ENCODE measurements at places on chromosomes 16 and 17.

DNA sequence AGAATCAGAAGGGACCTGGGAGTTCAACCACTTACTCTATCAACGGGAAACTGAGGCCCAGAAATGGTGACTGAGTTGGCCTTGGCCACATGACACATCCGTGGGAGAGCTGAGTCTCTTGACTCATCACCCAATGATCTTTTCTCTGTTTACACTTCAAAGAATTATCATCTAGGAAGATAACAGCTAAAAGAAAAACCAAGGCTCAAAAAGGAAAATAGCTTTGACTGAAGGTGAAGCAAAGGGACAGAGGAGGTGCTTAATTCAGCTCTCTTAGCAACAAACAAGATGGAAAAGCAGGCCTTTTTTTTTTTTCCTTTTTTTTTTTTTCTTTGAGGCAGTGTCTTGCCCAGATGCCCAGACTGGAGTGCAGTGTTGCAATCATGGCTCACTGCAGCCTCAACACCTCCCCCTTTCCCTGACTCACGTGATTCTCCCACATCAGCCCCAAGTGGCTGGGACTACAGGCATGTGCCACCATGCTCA, 16.7 kb downstream of the ERCC4 start:
- no peak for DNase-seq

- peak; percentile 55 for DNase-seq
Observed at GRCh38 chr17:75588596-75589011, 1.0 kb downstream of the MYO15B start.

GRCh38 chr16:57653936-57654335, 14.2 kb upstream of the ADGRG3 start:
- no peak for DNase-seq

DNA sequence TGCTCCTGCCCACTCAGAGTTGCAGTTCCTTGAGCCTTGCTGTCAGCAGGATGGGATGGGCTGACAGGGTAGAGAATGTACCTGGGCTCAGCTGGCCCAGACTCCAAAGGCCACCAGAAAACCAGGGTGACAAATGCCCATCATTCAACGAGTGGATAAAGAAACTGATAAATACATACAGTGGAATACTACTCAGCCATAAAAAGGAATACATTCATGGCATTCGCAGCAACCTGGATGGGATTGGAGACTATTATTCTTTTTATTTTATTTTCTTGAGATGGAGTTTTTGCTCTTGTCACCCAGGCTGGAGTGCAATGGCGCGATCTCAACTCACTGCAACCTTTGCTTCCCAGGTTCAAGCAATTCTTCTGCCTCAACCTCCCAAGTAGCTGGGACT, 19.9 kb downstream of the SGSM2 start:
- no peak for DNase-seq

DNA sequence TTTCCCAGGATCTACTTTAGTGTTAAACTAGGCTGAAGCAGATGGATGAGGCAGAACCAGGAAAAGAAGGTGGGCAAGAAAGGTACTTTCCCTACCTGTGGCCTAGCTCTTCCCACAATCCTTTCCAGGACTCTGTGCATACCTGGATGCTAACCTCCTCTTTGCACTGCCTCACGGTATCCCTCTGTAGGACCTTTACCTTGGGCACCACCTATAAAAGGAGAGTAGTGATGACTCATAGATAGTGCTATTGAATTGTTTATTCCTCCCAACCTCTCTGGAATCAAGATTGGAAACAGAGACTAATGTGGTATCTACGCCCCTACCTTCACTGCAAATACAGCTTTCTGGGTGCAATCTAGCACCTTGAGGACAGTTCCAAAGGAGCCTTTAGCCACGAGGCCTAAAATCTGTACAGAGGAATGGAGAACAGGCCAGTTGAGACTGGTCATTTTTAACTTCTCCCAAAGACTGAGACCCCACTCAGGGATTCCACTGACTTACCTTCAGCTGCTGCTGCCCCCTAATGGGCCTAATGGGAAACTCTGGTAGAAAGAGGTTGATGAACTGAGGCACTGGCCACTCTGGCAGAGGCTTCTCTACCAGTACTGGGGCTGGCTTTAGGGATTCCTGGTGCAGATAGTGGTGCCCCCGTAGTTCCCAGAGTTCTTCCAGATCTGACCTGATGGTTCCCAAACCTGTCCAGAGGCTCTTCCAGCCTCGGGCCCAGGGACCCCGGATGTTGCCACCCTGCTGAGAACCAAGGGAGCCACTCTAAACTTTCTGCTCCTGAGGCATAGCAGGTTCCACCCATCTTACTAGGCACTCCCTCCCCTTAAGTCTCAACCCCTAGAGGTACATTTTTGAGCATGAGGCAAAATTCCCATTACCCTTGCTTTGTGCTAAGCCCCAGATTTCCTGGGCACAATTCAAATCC, 781 bp downstream of the RSKR start:
- DNase-seq, result peak; percentile 53

- DNase-seq, result no peak
Observed at GRCh38 chr16:16100631-16101030, 122.7 kb downstream of the ABCC6 start.

GRCh38 chr16:4833584-4833983, 13.5 kb downstream of the GLYR1 start:
- DNase-seq, result no peak

DNA sequence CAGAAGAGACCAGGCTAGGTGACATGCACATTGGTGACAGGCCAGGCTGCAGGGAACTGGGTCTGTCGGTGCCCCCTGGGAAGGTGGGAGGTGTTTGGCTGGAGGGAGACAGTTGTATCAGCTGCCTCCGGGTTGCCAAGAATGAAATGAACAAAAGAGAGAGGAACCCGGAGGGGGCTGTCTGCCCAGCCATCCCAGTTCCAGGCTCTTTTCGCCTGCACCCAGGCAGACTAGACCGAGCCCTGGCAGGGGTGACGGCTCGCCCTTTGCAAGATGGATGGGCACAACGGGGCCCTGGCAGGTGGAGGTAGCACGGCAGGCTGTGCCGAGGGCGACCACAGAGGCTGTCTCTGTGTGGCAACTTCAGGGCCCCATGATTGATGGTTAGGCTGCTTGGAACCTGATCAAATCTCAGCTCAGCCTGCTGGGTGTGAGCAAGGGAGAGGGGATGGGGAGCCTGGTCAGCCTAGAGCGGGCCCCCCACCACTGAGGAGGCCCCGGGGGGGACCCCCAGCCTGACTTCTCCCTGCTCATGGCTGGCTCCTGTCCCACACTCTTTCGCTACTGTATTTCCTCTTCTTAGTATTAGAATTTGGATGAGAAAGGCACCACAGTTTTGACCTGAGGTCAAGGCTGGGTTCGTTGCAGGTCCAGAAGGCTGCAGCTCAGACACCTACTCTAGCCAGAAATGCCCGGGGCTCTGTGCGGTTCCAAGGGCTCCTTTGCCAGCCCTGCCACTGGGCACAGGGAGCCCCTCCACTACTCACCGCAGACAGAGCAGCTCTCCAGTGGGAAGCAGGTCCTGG, 118.9 kb upstream of the CHMP6 start:
- DNase-seq, result no peak

- no peak for DNase-seq
Observed at GRCh38 chr16:86980644-86981043, 336.5 kb downstream of the C16orf95 start.

DNA sequence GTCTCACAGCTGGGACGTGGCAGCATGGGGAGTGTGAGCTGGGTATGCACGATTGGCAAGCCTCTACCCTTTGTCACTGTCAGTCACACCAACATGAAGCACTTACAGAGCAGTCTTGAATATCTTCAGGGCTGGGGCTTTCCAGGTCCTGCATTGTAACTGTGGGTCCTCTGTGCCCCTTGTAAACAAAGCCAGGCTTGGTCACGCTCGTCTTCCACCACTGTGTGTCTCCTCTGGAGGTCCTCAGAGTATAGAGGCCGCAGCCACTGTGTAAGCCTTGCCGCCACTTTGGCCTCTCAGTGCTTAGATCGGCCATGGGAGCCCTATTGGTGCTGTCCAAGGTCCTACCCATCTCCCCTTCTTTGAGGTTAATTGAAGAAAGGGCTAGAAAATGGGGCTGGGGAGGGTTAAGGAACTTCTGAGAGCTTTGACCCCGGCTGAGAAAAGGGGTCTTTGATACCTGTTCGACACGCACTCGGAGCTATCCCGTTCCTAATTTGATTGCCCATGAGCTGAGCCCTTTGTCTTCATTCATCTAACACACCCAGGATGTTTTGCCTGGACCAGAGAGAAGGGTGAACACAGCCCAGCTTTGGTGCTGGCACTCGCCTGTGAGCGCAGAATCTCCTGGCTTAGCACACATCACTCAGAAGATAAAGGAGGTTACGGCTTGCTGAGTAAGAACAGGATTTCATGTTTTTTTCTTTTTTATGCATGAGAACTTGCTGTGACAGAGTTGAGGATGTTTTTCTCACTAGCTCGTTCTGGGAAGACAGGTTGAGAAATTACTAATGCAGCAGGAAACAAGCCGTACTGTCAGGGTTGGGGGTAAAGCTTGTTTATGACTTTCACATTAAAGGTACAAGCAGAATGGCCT, 267.9 kb downstream of the CPPED1 start:
- DNase-seq, result peak; percentile 67

DNA sequence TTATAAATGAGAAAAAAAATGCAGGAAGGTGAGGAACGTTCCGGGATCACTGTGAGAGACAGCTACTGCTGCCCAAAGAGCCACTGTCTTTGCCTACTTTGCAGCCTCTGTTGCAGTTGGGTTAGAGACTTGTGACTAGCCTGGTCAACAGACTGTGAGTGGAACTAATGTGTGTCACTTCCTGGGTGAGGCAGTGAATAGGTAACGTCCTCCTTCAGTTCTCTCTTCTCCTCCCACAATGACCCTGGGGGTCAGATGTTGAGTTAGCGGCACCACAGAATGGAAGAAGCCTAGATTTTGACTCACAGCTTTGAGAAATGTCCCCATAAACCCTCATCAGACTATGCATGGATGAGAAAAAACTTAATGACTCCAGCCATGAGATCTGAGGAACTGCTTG, 5.2 kb downstream of the C16orf46 start:
- DNase-seq, result no peak

GRCh38 chr17:55285340-55286301, 20.9 kb downstream of the HLF start:
- DNase-seq, result no peak

- DNase-seq, result no peak
Observed at GRCh38 chr16:1237990-1238389, 2.5 kb upstream of the TPSAB1 start.

GRCh38 chr16:9556949-9557665, 465.7 kb downstream of the HAPSTR1 start:
- DNase-seq, result no peak

GRCh38 chr17:1273492-1274244, 3.4 kb downstream of the BHLHA9 start:
- no peak for DNase-seq

DNA sequence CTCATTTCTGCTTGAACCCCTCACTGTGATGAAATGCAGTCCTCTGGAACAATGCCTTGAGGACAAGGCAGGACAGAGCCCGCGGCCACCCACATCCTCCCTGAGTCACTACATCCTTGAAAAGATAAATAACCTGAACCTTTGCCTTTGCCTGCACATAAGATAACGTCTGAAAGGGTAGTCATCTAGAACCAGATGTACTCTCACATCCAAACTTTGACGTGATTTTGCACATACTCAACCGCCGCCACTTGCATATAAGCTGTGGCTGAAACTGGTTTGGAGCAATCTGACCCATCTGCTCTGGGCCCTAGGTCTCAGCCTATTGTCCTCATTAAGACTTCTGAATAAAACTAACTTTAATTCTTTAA, 252.1 kb downstream of the PHKB start:
- no peak for DNase-seq

GRCh38 chr17:29585080-29585751, 4.2 kb downstream of the GIT1 start:
- peak; percentile 61 for DNase-seq

GRCh38 chr17:2017274-2017941, 7.7 kb downstream of the RTN4RL1 start:
- no peak for DNase-seq

- no peak for DNase-seq
Observed at GRCh38 chr17:17612085-17613022, 20.8 kb upstream of the PEMT start.

GRCh38 chr17:2063261-2064146, 8.6 kb downstream of the HIC1 start:
- DNase-seq, result no peak

GRCh38 chr16:87244636-87245197, 72.5 kb downstream of the C16orf95 start:
- no peak for DNase-seq

DNA sequence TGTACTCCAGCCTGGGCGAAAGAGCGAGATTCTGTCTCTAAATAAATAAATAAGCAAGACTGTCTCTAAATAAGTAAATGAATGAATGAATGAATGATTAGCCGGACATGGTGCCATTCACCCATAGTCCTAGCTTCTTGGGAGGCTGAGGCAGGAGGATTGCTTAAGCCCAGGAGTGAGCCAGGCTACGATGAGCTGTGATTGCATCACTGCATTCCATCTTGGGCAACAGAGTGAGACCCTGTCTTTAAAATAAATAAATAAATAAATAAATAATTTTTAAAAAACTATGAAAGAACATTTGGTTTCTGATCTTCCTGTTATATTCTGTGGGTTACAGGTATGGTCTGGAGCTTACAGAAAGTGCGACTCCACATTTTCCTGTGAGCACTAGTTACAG, 65.0 kb downstream of the C17orf58 start:
- DNase-seq, result no peak

GRCh38 chr17:73760439-73760758, 116.2 kb upstream of the SDK2 start:
- no peak for DNase-seq

DNA sequence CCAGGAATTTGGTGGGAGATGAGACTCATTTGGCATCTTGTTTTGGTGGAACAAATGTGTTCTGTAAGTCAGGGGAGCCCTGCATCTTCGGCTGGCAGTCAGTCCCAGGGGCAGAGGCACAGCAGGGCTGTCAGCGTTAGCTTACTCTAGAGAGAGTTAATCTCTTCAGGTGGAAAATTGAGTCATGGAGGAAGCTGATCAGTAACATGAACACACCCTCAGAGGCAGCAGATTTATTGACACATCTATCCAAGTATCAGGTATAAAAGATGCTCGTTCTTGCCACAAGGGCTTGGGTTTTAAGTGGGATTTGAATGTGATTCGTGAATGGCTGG, 55.2 kb downstream of the EPN2 start:
- DNase-seq, result no peak

DNA sequence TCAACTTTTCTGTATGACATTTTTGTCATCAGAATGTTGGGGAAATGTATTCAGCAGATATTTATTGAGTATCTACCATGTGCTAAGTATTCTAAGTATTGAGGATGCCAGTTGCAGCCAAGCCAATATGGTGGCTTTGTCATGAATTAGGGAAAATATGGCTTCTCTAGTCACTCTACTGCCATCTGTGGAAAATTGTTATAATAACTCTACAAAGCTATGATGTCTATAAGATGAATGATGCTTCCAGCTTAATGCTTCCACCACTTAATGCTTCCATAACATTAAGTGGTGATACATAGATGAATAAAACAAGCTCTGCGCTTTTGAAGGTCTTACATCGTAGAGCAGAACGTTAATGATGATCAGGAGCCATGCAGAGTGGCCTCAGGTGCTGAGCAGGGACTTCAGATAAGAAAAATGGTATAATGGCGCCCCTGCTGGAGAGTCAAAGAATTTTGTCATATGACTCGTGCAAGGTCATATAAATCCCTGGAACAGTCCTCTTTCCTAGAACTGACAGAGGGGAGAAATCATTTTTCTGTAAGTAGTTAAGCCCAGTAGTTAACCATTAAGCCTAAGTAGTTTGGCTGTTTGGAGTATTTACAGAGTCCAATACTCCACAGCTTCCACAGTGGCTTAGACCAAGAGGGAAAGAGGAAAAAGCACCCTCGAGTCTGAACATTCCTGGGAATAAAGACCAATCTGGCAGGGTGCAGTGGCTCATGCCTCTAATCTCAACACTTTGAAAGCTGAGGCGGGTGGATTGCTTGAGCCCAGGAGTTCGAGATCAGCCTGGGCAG, 2.7 kb upstream of the TMIGD1 start:
- DNase-seq, result peak; percentile 49

All from GM20000 (cell line).